ENCODE measurements at places on chromosomes 2 and 18.

DNA sequence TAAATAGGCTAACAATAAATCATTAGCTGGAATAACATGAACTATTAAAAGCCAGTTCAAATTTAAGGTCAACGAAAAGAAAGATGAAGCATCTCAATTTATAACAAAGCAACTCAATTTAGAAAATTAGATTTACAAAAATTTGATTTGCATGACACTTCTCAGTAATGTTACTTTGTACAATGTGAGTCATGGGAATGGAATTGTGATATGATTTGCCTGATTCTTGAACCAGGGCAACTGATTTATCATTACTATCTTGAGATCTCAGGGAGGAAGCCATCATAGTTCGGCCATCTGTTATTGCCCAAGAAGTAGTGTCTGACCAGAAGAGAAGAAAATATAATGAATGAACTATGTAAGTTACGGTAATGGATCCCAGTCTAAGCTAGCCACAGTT is 193.1 kb downstream of the RIT2 start:
- no peak for DNase-seq

- DNase-seq: no peak
Measured at GRCh38 chr2:160869411-160869810, 290.8 kb upstream of the TANK start.

DNA sequence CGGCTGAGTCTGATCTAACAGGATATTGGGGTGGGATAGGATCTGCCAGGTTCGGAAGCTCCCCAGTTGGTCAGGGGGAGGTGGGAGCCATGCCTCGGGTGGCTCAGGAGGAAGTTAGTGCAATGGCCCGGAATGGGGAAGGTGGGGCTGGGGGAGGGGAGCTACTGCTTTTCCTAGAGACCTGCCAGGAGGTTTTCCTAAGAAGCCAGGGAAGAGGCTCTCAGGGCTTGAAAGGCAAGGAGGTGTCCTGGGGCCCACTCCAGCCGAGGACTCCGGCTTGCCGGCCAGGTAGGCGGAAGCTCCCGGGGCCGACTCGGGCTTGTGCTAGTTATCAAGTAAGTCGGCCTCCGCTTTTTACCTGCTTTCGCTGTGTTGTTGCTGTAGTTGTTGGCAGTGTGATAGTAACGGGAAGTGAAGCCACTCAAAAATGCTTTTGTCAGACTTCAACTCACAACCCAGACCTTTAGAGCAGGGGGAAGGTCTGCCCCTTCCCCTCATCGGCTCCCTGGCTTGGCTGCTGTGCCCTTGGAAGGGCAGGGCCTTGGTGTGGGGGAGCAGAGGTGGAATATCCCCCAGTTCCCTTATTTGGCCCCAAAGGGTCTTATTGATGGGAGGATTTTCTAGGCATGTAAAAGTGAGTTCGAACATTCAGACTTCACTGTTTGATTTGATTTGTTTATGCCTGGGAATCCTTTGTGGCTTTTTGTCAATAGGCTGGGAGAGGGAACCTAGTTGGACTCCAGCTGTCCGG is 5.4 kb downstream of the GDF7 start:
- no peak for DNase-seq

GRCh38 chr2:110678457-110679336 is 834 bp upstream of the BUB1 start:
- no peak for DNase-seq

DNA sequence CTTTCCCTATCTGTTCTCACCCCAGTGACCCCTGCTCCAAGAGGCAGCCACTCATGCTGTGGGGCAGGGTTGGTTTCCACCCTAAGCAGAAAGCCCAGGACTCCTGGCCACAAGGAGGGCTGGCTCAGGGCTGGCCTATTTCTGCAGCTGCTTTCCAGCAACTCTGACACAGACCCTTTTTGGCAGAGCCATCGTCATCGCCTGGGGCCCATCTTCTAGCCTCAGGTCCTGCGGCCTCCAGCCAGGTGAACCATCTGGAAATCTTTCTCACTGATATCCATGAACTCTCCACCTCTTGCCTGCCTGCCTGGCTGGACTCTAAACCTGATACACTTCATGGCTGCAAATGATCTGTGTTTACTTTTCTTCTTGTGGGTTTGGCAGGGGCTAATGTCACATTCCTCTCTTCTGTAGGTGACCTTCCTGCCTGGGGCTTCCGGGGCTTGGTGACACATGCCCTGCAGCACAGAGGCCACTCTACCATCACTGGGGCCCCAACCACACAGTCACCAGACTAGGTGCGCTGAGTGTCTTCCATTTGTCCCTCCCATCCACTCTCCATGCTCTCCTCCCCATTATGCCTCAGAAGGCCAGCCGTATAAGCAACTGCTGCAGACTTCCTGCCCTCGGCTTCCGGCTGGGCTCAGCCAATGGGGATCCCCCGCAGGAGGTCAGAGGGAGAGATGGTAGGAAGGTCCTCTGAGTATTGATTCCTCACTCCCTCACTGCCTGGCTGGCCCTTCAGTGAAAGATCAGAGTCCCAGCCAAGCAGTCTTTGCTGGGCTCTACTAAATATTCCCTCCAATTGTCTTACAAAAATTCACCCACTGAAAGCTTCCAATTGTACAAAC is 9.7 kb upstream of the COPS8 start:
- no peak for DNase-seq

DNA sequence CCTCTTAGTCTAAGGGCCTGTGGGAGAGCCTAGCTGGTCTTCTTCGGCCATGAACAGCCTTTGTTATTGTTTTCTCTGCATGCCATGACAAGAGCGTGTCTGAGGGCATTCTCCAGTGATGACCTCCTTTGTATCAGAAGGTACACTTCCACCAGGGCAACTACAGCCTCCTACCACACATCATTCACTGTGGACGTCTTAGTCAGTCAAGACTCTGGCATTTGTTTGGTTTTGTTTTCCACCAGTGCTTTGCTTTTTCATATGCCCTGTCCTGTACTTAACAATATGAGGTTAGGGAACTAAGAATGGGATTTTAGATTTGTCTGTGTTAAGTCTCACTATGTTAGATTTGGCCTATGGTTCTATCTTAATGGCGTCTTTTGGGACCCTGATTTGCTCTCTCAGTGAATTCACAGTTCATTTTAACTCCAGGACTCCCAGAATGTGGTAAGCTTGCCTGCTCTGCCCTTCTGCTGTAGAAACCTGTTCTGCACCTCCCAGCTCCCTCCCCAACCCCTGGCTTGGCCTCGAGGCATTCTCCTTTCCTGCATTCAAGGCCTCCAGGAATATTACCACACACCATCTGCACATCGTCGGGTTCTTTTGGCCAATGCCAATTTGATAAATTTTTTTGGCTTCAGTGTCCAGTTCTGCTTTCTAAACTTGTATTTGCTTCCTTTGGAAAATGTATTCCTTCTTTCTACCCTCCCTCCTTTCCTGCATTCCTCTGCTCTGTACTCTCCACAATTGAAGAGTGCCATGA is 42.8 kb upstream of the IL1R1 start:
- no peak for DNase-seq

All from right renal pelvis (tissue), 4 donors.